ENCODE measurements at places on chromosomes 3 and 15.

DNA sequence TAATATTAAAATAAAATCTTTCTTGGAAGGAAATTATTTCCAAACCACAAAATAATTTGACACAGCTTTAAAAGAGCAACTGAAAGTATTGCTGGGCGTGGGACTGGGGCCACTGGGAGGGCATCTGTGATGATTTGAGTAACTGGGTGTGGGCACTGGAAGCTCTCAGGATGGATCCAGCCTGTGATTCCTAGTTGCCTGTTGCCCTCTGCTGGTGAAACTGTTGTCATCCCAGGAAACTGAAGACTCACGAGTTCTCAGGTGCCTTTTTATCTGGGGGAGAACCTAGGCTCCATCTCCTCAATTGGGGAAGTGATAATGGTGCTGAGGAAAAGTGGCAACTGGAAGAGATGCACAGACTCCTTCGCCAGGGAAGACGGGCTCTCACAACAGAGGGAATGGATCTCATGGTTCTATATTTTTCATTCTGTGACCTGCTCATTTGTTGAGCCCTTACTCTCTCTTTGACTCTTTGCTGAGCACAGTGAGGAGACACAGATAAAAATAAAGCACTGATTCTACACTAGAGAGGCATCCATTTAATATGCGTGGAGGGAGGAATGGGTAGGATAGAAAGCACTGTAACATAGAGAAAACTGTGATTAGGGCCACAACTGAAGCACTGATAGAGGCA, 61.6 kb downstream of the TPRG1 start:
- DNase-seq = peak; percentile 33

- DNase-seq = no peak
Measured at GRCh38 chr3:99413504-99413903, 224.9 kb upstream of the COL8A1 start.

DNA sequence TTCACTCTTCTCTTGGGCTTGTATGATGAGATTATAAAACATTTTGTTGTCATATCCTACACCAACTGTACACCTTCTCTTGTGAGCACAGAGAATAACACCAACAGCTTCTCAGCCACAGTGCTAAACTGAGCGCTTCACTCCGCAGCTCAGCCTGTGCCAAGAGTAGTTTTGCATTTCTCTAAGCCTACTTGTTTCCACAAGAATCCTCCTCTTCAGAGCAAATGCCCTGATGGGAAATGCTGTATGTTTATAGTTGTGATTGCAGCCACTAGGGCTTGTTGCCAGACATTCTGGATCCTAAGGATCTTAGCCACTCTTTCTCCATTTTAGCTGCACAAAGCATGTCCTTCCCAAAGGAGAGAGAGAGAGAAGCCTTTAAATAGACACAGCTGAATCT, 138.8 kb upstream of the PLXND1 start:
- no peak for DNase-seq

GRCh38 chr15:91102546-91103330, 2.7 kb downstream of the SV2B start:
- DNase-seq = no peak

DNA sequence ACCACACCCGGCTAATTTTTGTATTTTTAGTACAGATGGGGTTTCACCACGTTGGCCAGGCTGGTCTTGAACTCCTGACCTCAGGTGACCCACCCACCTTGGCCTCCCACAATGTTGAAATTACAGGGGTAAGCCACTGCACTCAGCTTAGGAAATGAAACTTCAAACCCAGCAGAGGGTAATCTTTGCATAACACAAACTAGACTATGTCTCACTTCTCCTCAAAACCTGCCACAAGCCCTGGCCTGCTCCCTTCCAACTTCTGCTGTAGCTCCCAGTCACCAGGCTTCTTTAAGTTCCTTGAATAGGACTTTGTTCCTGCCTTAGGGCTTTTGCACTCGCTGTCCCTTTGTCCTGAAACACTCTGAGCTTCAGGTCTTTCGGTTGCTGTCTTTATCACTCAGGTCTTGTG, 39.2 kb upstream of the SEMA4B start:
- no peak for DNase-seq

DNA sequence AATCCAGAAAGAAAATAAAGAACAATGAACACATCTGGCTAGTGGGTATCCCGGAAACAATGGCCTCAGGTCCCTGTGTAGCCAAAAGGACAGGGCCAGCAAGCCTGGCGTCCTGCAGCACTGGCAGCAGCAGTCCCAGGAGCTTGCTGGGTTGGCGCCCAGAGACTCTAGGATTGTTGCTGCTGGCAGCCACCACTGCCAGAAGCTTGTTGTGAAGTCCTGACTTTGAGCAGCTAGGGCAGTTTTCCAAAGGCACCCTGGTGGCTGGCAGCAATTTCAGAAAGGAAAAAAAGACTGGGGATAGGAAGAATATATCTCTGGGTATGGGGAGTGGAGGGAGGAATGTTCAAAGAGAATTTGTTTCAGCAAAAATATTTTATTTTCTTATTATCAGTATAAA, 11.3 kb downstream of the SHQ1 start:
- no peak for DNase-seq

All from NCI-H187 treated with DMSO at 0.1 percent for 48 hours (cell line).